ENCODE measurements at places on chromosomes 7 and 10.

- H3K27ac ChIP-seq = no peak overlapping the region
- no peaks in the 10 kb centered on the region for H3K36me3 ChIP-seq
- H3K4me1 ChIP-seq = no peaks in the 10 kb centered on the region
These were observed 26.1 kb downstream of the KLRG2 start for GRCh38 chr7:139457153-139457946.

- H3K4me3 ChIP-seq = peak overlapping the region; percentile 92
- no peaks in the 10 kb centered on the region for H3K36me3 ChIP-seq
- H3K27ac ChIP-seq = peak overlapping the region; percentile 96
These were observed 100.3 kb upstream of the SVIL start for GRCh38 chr10:29734962-29735627.

GRCh38 chr7:156759143-156759542, 118.6 kb downstream of the RNF32 start:
- no peak for DNase-seq
- no peak overlapping the region for H3K27ac ChIP-seq
- H3K36me3 ChIP-seq = no peaks in the 10 kb centered on the region
- no peak overlapping the region for H3K4me3 ChIP-seq
- H3K27me3 ChIP-seq = no peaks in the 10 kb centered on the region
- H3K4me1 ChIP-seq = no peaks in the 10 kb centered on the region

- H3K27ac ChIP-seq = no peak overlapping the region
- H3K27me3 ChIP-seq = no peaks in the 10 kb centered on the region
- H3K36me3 ChIP-seq = no peaks in the 10 kb centered on the region
- H3K4me3 ChIP-seq = no peak overlapping the region
- no peak for DNase-seq
These were observed 47.1 kb downstream of the COL17A1 start for GRCh38 chr10:104038537-104038936.

- DNase-seq = no peak
- H3K27me3 ChIP-seq = no peaks in the 10 kb centered on the region
- no peak overlapping the region for H3K4me3 ChIP-seq
- no peaks in the 10 kb centered on the region for H3K4me1 ChIP-seq
- H3K36me3 ChIP-seq = no peaks in the 10 kb centered on the region
- no peak overlapping the region for H3K27ac ChIP-seq
These were observed 244.8 kb upstream of the PLPP4 start for GRCh38 chr10:120212275-120212674.

DNA sequence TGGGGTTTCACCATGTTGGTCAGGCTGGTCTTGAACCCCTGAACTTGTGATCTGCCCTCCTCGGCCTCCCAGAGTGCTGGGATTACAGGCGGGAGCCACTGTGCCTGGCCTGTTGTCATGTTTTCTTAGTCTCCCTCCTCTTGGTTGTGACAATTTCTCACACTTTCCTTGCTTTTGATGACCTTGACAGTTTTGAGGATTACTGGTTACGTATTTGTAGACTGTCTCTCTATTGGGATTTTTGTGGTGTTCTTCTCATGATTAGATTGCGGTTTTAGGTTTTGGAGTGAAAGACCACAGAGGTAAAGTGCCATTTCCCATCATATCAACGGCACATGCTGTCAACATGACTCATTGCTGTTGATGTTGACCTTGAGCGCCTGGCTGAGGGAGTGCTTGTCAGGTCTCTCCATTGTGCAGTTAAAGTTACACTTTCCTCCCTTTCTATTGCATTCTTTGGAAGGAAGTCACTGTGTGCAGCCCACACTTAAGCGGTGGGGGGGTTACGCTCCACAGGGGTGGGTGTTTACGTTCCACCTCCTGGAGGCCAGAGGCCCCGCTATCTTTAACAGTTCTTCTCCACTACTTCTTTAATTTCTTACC, 10.8 kb downstream of the NEURL1 start:
- H3K27ac ChIP-seq = peak overlapping the region; percentile 82
- H3K27me3 ChIP-seq = no peaks in the 10 kb centered on the region
- H3K36me3 ChIP-seq = no peaks in the 10 kb centered on the region
- H3K4me3 ChIP-seq = no peak overlapping the region
- peak; percentile 46 for DNase-seq

DNA sequence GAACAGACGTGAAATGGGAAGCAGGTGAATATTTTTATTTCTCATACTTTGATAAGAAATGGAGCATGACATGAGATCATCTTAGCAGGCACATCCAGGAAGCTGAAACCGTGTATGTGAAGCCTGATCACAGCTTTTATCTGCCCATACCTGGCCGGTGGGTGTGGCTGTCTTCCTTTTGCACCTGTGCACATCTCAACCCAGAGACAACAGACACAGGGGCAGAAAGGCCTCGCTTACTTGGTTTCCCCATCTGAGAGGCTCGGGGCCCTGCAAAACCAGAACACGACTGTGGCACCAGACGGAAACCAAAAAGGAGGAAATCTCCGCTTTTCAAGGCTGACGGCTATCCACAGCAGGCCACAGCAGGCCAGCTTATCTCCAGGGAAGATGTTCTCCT, 116.4 kb downstream of the TCERG1L start:
- H3K4me1 ChIP-seq = no peaks in the 10 kb centered on the region
- no peak for DNase-seq

- no peaks in the 10 kb centered on the region for H3K36me3 ChIP-seq
- no peak for DNase-seq
- H3K4me1 ChIP-seq = no peaks in the 10 kb centered on the region
- H3K4me3 ChIP-seq = no peak overlapping the region
- H3K27ac ChIP-seq = no peak overlapping the region
- no peaks in the 10 kb centered on the region for H3K27me3 ChIP-seq
These were observed 26.5 kb downstream of the ASNS start for GRCh38 chr7:97845622-97846203.

- DNase-seq = no peak
- H3K36me3 ChIP-seq = no peaks in the 10 kb centered on the region
- peak overlapping the region; percentile 96 for H3K4me3 ChIP-seq
- H3K27me3 ChIP-seq = no peaks in the 10 kb centered on the region
- H3K4me1 ChIP-seq = peaks cover 11% of the 10 kb centered on the region
These were observed 641 bp upstream of the ASB13 start for GRCh38 chr10:5666841-5667630.

GRCh38 chr10:83333566-83333965, 805.7 kb upstream of the GHITM start:
- no peaks in the 10 kb centered on the region for H3K4me1 ChIP-seq
- no peak overlapping the region for H3K4me3 ChIP-seq
- H3K27ac ChIP-seq = no peak overlapping the region
- DNase-seq = no peak

Measured in pancreas (tissue), 10 donors.